ENCODE measurements at places on chromosomes 11 and 22.

DNA sequence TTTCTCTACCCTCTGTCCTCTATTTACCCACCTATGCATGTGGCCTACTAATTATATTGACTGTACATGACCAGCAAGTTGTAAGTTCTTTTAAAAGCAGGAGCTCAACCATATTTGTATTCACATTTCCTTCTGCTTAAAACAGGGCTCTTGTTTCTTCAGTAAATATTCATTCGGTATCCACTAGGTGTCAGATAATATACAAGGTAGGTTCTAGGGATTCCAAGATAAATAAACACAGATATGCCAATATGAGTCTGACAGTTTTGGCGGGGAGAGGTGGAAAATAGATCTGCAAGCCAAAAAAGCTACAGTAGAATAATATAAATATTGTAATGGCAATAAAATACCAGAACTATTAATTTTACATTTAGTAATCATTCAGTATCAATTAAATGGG lies 15.3 kb upstream of the RAB30 start:
- peak; percentile 17 for DNase-seq

DNA sequence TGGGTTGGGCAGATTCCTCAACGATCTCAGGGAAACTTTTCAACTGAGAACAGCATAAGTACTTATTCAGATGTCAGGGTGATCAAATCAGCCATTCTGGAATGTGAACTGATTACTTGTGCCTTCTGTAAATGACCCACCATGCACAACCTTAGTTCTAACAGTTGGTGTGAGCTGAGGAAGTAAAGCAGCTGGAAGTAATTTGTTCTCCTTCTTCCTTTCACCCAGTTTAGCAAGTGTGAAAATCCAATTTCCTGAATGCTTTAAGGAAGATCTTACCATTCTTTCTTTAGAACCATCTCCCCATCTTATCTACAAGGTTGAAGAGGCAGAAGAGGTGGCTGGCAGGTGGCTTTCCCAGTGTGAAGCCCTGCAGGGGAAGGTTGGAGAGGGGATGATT lies 781.6 kb downstream of the ETS1 start:
- DNase-seq, result no peak

DNA sequence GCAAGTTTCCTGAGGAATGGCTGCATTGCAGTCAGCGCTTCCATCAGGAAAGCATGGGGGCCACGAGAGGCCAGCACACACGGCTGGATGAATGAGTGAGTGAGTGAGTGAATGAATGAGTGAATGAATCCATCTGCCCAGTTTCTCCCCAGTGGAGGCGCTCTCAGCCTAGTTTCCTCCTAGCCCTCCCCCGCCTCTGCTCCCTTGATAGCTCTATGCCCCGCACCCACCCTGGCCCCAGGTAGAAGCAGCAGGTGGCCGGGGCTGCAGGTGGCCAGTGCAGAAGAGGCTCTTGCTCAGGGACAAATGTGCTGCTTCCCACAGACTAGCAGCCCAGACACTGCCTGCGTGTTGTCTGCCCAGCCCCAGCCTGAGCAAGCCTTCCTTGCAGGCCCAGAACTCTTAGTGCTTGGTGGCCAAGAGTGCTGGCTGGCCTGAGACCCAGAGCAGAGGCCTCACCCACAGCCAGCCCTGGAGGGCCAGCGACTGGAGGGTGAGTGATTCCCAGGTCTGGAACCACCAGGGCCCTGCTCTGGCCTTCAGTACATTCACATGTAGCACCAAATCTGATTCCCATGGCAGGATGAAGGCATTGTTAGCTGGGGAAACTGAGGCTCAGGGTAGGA lies 31.1 kb upstream of the PDGFB start:
- no peak for DNase-seq

- no peak for DNase-seq
Measured at GRCh38 chr11:121356357-121356756, 63.8 kb downstream of the SC5D start.

DNA sequence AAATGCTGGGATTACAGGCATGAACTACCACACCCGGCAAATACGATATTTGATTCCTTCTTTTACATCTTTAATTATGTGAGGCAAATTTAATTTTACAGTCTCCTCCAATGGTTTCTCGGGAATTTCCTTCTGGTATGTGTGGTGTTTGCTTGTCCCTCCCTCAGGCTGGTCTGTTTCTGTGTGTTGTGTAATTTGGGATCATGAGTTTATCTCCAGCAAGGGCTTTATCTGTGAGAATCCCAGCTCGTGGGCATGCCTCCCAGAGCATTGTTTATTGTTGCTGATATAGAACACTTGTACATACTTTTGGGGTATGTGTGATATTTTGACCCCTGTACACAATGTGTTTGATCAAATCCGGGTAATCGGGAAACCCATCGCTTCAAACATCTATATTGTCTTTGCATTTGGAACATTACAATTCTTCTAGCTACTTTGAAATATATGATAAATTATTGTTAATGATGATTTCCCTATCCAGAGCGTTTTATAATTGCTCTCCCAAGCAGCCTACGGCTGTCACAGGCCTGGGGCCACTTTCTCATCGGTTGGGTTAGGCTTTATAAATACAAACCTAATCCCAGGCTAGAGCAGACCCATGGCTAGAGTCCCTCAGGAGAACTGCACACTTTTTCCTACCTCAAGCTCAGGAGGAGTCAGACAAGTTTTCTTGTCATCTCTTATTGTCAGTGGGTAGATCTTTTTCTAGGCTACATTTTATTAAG lies 15.0 kb upstream of the PRR5 start:
- DNase-seq, result no peak

- DNase-seq, result peak; percentile 49
Measured at GRCh38 chr11:120040151-120040840, 97.6 kb downstream of the TRIM29 start.

DNA sequence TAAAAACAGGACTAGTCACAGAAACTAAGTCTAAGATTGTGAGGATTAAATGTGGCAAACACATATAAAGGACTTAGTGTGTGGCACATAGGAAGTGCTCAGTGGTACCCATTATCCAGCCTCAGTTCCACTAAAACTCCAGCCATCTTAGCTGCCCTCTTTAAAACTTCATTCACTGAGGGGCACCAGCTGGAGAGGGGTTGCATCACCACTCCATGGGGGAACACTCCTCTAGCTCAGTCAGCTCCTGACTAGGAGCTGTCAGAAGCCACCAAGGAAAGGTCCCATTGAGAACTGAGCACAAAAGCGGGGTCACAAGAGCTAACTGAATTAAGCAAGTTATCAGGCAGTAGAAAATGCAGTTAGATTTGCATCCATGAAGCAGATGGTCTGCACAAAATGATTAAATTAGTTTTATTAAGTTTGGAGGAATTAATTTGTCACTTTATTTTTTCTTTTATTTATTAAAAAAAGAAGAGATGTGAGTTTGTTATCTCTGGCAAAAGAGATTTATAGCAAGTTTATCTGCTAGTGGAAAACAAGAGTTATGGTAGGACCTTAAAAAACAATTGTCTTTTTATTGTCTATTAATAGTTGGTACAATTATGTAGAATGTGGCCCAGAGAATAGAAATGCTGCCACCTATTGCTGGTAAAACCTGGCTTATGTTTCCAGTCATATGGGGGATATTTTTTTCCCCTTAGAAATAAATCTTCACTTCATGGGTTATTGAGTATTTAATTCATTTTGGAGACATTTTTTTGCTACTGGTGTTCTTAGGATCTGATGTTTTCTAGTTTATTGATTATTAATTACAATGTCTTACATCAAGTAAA lies 95.7 kb downstream of the NAV2 start:
- no peak for DNase-seq
